ENCODE measurements at places on chromosomes 16 and 17.

- no peak for DNase-seq
These were observed 7.1 kb upstream of the SRRM2 start for GRCh38 chr16:2745116-2745890.

- no peak for DNase-seq
These were observed 117.7 kb downstream of the WSCD1 start for GRCh38 chr17:6187836-6188235.

DNA sequence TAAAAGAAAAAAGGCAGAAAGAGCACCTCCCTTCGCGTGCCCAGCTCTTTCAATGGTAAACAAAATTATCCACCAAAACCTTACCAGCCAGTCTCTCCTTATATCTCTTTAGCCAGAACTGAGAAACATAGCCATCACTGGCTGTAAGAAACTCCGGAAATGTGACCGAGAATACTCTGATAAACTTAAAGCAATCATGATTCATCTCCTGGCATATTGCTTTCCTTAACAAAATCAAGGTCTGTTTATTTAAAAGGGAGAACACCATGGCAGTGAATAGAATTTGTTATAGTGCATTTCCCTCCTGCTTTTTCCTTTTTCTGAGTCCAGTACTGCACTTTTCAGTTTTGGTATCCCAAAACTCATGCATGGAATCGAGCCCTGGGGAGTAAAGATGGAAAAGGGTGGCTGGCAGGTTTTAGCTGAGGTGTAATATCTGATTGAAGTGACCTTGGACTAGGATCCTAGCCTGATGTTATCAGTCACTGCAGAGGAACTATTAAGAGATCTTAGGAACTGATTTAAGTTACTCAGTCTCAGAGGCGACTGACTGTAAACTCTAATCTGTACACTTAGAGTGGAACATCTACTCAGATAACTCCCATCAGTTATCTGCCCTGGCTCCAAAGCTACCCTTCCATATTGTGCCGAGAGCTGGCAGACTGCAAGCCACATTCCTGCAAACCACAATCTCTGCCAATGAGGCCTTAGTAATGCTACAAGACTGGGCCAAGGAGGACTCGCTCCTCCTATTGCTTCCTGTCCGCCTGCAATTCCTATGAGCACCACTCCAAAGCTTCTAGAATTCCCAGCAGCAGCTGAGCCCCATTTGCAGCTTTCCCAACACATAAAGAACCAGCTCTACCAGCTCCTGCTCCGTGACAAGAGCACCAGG is 7.4 kb upstream of the COX10 start:
- no peak for DNase-seq

GRCh38 chr16:6852643-6853225 is 479.9 kb upstream of the RBFOX1 start:
- DNase-seq, result no peak

GRCh38 chr16:23279721-23280153 is 22.4 kb upstream of the SCNN1B start:
- DNase-seq, result no peak

DNA sequence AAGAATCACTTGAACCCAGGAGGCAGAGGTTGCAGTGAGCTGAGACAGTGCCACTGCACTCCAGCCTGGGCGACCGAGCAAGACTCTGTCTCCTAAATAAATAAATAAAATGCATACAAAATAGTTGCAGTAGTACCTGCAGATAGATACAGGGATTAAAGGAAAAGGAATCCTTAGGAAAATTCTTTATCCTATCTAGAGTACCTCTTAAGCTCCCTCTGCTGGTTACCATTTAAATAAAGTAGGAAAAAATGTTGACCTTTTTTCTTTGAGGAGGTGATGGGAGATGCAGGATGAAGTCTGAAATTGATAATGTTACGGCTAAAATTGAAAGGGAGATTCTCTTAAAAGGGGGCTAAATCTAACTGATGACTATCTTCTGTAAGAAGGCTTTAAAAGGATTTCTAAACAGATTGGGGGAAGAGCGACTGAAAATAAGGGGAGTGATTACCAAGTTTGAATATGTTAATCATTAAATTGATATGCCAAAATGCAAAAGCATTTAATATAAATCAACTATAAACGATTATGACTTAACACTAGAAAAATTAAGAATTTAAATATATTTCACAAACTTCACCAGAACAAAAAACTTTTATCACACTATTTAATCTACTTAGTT is 29.4 kb downstream of the C16orf87 start:
- no peak for DNase-seq

GRCh38 chr17:64171041-64171440 is 41.1 kb upstream of the ERN1 start:
- DNase-seq, result no peak

- peak; percentile 13 for DNase-seq
These were observed 10.8 kb downstream of the CDK5R1 start for GRCh38 chr17:32497431-32498205.

- no peak for DNase-seq
These were observed 83.1 kb downstream of the SDK2 start for GRCh38 chr17:73561111-73561510.

DNA sequence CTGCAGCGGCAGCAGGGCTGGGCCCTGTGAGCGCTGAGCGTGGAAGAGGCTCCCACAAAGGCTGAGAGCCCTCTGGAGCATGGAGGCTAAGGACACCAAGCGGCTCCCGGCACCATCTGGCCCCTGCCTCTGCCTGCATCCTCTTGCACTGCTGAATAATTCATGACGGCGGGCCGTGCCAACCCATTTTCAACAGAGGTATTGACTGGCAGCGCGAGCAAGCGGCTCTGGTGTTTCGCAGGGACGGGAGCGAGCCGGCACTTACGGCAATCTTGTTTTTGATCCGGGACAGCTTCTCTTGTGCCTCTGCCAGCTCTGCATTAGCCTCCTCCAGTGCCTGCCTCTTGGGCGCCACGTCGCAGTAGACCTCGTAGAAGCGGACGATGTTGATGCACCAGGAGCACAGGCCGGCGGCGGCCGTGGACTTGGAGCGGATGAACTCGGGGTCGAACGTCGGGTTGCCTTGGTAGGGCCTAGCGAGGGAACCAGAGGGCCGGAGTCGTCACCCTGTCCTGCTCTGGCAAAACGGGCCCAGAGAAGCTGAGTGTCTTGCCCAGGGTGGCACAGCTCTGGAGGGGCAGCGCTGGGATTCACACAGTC is 80.4 kb downstream of the PGS1 start:
- DNase-seq, result no peak

DNA sequence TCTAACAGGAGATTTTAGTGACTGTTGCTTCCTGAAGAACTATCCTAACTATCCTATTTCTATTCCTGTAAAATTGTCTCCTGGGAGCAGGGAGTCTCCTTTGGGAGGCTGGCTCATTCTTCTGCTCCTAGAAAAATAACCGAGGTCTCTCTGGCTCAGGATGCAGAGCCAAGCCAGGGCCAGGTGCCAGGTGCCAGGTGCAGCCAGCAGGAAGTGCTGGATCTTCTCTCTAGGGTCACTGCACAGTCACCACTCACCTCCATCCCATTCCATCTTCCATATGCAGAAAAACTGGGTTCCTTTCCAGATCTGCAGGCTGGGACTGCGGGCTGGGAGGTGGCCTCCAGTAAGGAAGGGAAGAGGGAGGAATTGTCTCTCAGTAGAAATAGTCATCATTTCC is 3.8 kb upstream of the TMC7 start:
- DNase-seq, result no peak

- DNase-seq, result no peak
These were observed 15.5 kb downstream of the MXRA7 start for GRCh38 chr17:76695059-76695831.

DNA sequence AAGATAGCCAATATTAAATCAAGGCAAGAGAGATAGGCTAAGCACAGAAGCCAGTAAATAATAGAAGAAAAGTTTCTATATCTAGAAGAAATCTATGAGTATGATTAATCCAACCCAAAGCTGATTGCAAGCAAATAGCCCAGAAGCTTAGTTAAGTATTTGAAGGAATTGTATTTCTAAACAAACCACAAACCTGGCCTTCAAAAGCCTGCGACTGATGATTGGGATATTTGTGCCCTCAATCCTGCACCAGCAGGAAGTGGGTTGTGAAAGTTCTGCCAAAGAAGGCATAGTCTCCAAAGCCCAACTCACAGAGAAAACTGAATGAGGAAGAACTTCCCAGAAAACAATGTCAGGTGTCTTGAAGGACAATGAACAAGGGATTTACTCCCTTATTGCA is 114.5 kb upstream of the C17orf78 start:
- no peak for DNase-seq

GRCh38 chr16:15650698-15651171 is 690 bp downstream of the NDE1 start:
- DNase-seq, result no peak

- DNase-seq, result peak; percentile 17
These were observed 15.2 kb upstream of the SSTR5 start for GRCh38 chr16:1057252-1057932.

DNA sequence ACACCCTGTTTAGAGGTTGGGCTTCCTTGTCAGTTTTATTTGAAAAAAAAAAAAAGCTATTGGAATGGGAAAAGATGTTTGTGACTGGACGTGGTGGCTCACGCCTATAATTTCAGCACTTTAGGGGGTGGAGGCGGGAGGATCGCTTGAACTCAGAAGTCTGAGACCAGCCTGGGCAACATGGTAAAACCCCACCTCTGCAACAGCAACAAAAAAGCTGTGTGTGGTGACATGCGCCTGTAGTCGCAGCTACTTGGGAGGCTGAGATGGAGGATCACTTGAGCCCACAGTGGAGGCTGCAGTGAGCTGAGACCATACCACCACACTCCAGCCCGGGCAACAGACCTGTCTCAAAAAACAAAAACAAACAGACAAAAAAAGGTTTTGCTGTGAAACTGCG is 66.1 kb upstream of the SIAH1 start:
- DNase-seq, result no peak

DNA sequence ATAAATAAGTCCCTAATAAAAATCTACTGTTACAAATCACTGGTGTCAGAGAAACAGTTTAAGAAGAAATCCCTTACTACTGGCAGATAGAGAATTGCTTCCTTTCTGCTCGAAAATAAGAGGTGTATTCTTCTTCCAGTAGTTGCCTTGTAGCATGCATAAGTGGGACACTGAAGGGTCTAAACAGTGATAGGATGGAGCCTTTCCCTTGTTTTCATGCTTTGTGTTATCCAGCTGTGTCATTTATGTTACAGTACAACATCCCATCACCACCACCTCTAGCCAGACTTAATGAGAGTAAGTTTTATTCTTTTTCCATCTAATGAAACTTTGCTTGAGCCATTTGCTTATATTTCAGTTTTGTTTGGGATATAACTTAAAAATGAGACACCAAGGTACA is 54.3 kb downstream of the NLK start:
- DNase-seq, result no peak

GRCh38 chr16:90033387-90033786 is 14.1 kb upstream of the DBNDD1 start:
- no peak for DNase-seq

DNA sequence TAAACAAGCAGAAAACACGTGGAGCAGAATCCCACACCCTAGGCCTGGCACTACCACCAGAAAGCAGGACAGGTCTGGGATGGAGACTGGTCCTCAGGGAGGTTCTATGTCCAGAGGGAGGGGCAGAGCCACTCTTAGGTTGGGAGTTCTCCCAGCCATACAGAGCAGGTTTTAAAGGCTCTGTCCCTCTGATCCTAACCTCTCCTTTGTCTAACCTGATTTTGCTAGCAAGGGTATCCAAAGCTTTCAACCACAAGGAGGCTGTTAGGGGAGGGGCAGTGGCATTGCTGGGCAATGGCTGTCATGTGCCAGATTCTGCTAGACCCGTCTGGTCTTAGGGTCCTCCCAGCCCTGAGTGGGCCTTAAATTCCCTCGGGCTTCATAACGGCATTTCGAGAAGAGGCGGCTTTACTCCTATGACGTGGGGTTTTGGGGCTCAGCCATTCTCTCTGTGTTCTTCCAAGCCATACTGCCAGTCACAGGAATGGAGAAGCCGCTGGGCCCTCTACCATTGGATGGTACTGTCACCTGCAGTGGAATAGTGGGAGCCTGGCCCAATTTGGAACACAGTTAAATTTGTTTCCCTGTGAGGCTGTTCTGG is 5.7 kb downstream of the TPPP3 start:
- DNase-seq, result no peak

DNA sequence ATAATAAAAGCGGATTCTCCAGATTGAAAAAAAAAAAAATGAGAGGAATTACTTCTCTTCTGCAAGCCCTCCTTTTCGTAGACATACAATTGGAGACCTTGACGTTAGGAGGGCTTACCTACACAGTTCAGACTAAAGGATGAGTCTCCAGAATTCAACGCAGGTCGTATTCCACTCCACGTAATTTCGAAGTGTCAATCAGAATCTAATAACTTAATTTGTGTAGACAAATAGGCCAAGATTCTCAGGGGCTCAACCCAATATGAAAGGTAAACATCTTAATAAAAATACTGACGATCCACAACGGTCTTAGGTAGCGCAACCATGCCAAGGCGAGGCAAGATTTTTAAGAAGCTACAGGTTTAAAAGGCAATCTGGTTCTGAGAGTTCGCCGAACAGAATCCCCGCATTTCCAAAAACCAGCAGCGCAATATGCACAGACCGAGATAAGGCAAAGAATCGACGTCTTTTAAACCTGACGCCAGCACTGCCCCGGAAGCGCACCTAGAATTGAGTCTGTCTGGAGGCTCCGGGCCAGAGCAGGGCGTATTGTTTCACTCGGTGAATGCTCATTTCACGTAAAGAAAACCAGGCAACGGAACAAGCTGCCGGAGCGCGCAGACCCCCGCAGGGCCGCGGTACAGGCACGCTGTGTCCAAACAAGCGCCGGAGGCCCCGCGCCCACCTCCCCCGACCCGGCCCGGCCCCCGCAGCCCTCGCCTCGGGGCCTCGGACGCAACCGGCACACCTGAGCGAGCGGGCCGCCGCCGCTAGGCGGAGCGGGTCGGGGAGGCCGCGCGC is 623 bp downstream of the MBTPS1 start:
- DNase-seq, result peak; percentile 46

GRCh38 chr16:72829846-72830775 is 217.8 kb downstream of the ZFHX3 start:
- DNase-seq, result no peak

DNA sequence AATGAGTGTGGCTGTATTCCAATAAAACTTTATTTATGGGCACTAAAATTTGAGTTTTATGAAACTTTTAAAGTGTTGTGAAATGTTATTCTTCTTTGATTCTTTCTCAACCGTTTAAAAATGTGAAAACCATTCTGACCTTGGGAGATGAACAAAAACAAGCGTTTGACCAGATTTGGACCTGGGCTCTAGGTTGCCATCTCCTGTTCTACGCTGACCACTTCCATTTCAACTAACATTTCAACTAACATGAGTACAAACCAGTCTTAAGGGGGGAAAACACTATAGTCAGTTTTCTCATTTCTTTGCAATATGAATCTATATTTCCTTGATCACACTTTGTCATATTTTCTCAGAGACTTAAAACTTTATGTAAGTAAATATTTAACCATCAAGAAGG is 118.4 kb upstream of the IRX5 start:
- DNase-seq, result no peak

GRCh38 chr16:66840883-66841282 is 3.3 kb upstream of the CA7 start:
- DNase-seq, result no peak

- no peak for DNase-seq
These were observed 324.8 kb downstream of the PMP22 start for GRCh38 chr17:14940108-14940937.

Measured in left lung (tissue), 14 donors.